ENCODE measurements at places on chromosomes 7 and 10.

DNA sequence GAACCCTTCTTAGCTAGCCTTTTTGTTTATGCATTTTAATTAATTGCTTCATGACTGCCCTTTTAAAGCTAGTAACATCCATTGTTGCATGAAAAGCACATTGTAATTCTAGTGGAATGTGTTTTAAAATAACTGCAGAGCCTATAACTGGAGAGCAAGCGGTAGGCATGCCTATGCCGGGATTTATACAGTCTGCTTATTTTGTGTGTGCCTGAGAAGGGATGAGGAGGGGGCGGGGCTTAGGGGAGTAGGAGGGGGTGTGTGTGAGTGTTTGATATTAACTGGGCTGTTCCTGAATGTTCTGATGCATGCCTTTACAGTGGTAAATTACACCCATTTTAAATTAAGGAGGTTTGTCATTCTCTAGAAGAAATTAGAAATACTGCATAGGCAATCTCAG, 208.1 kb downstream of the TCF7L2 start:
- DNase-seq = peak; percentile 8

- no peak for DNase-seq
These were observed 197.4 kb downstream of the KBTBD2 start for GRCh38 chr7:32694182-32694581.

DNA sequence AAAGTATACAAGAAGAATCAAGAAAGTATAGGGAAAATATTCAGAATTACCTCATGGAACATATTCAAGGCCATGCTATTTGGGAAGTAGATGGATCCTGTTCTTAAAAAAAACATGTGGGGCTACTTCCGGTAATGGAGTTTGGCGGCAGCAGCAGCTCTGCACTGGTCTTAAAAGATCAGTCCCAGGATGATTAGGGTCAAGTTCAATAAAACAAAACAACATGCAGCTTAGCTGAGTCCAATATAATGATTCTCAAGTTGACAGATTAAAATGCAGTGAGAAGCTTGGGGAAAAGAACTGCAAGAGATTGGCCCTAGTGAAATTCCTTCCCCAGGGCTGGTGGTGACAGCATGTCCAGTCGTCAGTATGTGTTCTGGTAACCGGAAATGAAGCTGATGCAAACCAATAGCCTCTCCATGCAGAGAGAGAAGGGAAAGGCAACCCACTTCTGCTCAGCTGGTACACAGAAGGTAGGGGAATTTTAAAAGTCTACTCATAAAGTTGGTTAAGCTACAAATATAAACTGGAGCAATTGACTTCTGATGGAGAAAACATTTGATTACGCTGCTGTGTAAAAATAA, 305.1 kb upstream of the IMMP2L start:
- no peak for DNase-seq

- DNase-seq = no peak
These were observed 303.3 kb downstream of the GPR37 start for GRCh38 chr7:124462249-124462648.

GRCh38 chr7:135175931-135176330, 5.4 kb upstream of the CYREN start:
- no peak for DNase-seq

- no peak for DNase-seq
These were observed 67.1 kb upstream of the MAGI2 start for GRCh38 chr7:79520543-79520942.

- no peak for DNase-seq
These were observed 1.2 kb upstream of the UNCX start for GRCh38 chr7:1231214-1232102.

- DNase-seq = no peak
These were observed 57.8 kb downstream of the TCF7L2 start for GRCh38 chr10:113007821-113008220.

- no peak for DNase-seq
These were observed 563 bp upstream of the COA1 start for GRCh38 chr7:43729924-43730248.

DNA sequence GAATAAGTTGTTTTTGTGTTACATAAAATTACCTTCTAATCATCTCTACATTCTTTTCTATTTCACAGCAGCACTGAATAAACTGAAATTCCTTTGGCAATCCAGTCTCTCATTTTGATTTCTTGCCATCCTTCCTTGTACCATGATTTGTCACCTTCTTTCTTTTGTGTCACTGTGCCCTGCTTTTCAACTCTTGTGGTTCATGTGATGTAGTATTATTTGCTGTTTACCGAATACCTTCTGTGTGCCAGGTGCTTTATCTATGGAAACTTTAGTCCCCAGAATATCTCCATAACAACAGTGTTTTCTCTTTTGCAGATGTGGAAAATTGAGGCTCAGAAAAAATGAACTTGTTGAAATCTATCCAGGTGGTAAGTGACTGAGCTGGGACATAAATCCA, 220.3 kb downstream of the STK31 start:
- no peak for DNase-seq

DNA sequence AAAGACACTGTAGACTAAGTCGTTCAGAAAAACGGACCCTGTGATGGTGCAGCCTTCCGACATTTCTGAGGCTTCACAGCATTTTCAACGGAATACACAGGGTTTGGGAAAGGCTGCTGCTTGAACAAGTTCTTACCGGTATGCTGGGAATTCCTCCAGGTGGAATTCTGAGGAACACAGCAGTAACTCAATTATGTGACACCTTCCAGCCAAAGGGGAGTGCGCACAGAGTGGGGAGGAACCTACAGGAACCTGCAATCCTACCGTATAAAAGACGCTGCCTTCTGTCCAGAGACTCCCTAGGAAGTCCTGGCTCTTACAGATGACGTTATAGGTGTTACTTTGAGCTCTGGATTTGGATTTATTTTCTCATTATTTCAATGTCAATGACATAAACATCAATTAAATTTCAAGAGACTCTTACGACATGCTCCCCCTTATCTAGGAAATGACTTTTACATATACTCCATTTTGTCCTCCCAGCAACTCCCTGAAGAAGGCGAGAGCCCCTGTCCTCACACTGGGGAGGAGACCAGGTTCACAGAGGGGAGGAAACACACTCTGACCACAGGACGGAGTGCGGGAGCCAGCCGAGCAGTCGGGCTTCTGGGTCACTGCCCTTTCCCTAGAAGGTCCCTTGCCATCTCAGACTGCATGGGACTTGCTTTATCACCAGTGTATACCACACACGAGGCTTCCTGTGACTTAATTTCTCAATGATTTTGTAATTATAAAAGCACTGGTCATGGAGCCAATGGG, 27.9 kb downstream of the VIPR2 start:
- DNase-seq = no peak

DNA sequence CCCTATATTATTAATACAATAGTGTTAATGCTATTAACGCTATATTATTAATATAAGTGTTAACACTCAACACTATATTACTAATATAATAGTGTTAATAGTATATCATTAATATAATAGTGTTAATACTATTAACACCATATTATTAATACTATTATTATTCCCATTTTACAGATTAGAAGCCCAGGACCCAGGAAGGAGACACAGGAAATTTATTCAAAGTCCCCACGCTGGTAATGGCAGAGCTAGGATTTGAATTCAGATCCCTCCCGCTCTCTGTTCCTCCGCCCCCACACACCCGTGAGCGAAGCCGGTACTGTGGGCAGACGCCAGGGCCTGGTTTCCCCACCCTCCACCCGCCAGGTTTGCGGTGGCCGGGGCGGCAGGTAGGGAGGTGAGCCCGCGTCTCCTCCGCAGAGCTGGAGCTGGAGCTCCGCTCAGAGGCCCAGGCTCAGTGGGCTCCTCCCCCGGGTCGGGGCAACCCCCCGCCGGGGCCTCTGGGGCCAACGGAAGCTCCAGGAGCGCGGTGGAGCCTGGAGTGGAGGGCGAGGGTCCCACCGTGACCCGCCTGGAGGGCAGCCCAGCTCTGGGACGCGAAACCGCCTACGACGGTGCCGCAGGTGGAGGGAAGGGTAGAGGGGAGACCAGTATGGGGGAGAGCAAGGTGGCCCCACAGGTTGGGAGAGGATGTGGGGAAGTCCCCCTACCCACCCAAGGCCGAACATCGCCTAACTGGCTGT, at the start of gene TMEM225B:
Gene TMEM225B (plus strand): TSS at position 506 of the 740 bp plus-strand sequence. CDS start 6,122 bp downstream, outside the sequence.
- DNase-seq = no peak

GRCh38 chr7:37201876-37202198, 246.8 kb downstream of the ELMO1 start:
- no peak for DNase-seq

GRCh38 chr10:8369666-8370065, 315.2 kb downstream of the GATA3 start:
- DNase-seq = no peak

GRCh38 chr10:48556713-48557112, 48.2 kb downstream of the ARHGAP22 start:
- no peak for DNase-seq

DNA sequence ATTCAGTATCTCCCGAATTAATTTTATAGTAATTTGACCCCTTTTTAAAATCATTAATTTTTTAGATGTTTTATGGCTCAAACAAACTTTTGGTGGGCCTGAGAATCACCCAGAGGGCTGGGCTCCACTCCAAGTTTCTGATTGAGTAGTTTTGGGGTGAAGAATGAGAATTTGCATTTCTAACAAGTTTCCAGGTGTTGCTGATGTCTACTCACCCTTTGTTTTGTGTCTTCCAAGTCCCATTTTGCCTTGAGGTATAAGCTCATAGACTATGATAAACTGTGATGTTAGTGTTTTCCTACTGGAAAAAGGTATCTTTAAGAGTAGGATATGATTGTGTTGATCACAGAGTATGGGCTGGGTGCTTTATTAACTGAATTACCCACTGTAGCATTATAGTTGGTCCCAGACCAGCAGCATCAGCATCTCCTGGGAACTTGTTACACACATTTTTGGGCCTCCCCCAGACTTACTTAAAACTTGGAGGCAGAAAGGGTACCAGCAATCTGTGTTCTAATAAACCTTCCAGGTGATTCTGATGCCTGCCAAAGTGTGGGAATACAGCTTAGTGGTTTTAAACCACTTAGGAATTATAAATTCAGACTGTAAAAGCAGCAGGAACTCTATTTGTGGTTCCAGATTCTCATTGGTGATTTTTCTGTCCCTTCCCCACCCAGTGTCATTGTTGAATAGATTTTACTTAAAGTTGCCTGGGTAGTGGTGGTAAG, 19.1 kb downstream of the ZNRF2 start:
- no peak for DNase-seq

DNA sequence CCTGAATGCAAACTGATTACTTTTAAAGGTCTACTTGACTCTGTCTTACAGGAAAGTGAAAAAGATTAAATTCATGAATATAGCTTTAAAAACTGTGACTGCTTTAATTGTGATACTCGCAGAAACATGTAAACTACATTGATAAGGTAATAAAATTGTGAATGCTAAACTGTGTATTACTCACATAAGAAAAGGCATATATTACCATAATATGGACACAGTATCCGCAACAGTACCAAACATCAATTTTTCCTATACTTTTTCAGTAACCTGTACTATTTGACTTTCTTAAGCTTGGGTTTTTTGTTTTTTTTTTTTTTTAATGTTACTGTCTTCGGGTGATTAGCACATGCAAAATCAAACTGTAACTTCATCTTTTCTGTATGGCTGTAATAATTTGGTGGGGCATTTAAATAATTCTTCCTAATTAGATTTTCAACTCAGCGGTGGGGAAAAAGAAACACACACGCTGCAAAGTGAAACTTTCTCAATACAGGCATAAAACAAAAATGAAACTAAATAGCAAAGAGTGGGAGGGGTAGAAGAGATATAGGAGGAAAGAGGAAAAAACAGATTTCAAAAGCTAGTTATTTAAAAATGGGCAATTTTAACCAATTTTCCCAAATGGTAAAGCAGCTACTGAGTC, 23.2 kb downstream of the NT5C3A start:
- DNase-seq = no peak

DNA sequence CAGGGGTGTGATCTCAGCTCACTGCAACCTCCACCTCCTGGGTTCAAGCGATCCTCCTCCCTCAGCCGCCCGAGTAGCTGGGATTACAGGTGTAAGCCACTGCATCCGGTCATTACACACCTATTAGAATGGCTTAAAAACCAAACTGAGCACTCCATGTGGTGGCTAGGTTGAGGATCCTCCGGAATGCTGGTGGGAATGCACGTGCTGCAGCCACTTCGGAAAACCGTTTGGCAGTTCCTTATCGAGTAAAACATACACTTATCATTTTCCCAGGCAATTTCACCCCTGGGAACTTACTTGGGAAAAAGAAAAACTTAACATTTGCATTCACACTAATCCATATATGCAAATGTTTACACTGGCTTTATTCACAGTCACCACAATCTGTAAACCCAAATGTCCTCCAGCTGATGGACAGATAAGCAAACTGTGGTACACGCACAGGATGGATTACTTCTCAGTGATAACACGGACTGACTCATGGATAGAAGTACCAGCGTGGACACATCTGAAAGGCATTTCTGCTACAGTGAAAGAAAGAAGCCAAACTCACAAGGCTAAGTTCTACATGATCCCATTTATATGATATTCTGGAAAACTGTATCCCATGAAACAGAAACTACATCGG, 20.4 kb downstream of the RFC2 start:
- DNase-seq = no peak

GRCh38 chr7:75957021-75957736, 37.2 kb downstream of the TMEM120A start:
- DNase-seq = no peak

- DNase-seq = no peak
These were observed 663.3 kb upstream of the FOXK1 start for GRCh38 chr7:4018601-4019316.

DNA sequence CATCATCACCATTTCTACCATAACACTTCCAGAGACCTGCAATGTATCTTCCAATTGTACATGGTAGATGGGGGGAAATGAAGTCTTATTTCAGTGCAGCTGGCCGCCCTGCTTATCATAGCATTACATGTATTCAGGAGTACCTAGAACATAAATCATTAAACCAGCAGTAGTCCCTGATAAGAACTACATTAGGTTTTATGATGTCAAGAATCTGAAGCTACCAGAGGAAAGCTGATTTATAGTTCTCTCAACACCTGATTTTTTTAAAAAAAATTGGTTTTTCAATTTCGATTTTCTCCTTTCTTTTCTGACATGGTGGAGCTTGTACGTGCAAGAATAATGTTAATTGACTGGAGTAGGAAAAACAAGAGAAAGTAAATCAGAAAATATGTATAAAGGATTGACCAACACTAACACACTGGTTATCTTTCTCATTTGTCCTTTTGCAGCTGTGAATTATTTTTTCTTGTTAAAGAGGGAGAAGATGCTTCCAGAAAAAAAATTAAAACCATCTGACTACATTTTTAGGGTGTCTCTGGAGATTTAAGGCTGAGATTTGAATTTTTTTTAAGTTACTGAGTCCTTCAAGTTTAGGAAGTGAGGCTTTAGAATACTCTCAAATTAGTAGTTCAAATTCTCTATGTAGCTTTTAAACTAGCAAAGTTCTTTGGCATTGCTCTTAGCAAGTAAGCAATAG, 59.1 kb downstream of the CSTF2T start:
- no peak for DNase-seq

GRCh38 chr10:68562661-68563570, 2.8 kb downstream of the TET1 start:
- DNase-seq = no peak

- no peak for DNase-seq
These were observed 315.5 kb downstream of the RPS24 start for GRCh38 chr10:78349165-78349516.

- no peak for DNase-seq
These were observed 15.6 kb upstream of the DGKI start for GRCh38 chr7:137862358-137862757.

All from SK-MEL-5 (cell line).